ENCODE measurements at places on chromosomes 5 and 9.

GRCh38 chr5:54347221-54347865 is 37.0 kb upstream of the ARL15 start:
- DNase-seq = no peak

GRCh38 chr5:168413062-168413461 is 73.2 kb upstream of the RARS1 start:
- DNase-seq = no peak

- no peak for DNase-seq
Measured at GRCh38 chr5:139058121-139058520, 140.0 kb downstream of the SIL1 start.

DNA sequence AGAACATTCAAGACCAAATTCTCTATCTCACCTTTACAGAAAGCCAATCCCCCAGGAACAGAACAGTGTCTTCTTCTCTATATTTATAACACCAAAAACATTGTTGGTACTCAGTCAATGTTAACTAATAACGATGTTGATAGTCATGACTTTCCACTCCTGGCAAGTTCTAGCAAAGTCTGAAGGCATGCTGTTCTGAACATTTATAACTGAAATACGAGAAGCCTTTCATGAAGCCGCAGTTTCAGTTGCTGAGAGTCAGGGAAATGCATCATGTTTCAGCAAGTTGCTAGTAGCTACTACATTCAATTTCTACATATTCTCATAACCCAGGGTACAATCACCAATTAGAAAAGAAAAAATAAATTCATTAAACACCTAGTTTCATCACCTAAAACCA is 301.4 kb downstream of the PDE4D start:
- DNase-seq = no peak

All from activated CD8-positive, alpha-beta memory T cell treated with anti-CD3 and anti-CD28 coated beads, Interleukin-2, amount 10 ng/mL, durations not matched to agents 7 days and 5 days (primary cell).